IMR-90 (cell line): ENCODE measurements at places on chromosomes 1 and 21. TPM values are rescaled to one million over a fixed set of nuclear protein-coding genes. Genes with fewer than 3 reads are reported as not detected.

GRCh38 chr1:2595261-2595811 lies 8.8 kb downstream of the PRXL2B start:
- H3K27ac ChIP-seq, result no peak overlapping the region
- no peak overlapping the region for H3K4me3 ChIP-seq
- H3K4me1 ChIP-seq, result no peaks in the 10 kb centered on the region; the same call in 1 of the 2 replicates
- no peaks in the 10 kb centered on the region; the same call in 1 of the 2 replicates for H3K27me3 ChIP-seq
- no peaks in the 10 kb centered on the region for H3K36me3 ChIP-seq

The LTN1 gene
- polyA plus RNA-seq, result 4.2 and 6.7 TPM in 2 replicates

The MYCL gene
- 0.75 and 0.87 TPM in 2 replicates for polyA plus RNA-seq

GRCh38 chr1:33360367-33360766 lies 39.5 kb upstream of the A3GALT2 start:
- DNase-seq, result no peak
- peaks cover 1% of the 10 kb centered on the region; the same call in 1 of the 2 replicates for H3K36me3 ChIP-seq
- H3K27me3 ChIP-seq, result no peaks in the 10 kb centered on the region
- no peak overlapping the region for H3K4me3 ChIP-seq
- peaks cover 21% of the 10 kb centered on the region for H3K4me1 ChIP-seq
- no peak overlapping the region for H3K27ac ChIP-seq

The SLC5A9 gene
- not detected in 2 replicates for polyA plus RNA-seq

The CTXND2 gene
- not detected in 2 replicates for polyA plus RNA-seq

- no peaks in the 10 kb centered on the region for H3K36me3 ChIP-seq
- H3K27ac ChIP-seq, result no peak overlapping the region
- DNase-seq, result peak; percentile 66
- H3K27me3 ChIP-seq, result no peaks in the 10 kb centered on the region
These were observed 890.2 kb upstream of the B3GALT2 start for GRCh38 chr1:194076646-194077045.

GRCh38 chr1:17465228-17465627 lies 25.8 kb upstream of the RCC2 start:
- no peaks in the 10 kb centered on the region for H3K4me1 ChIP-seq
- no peak for DNase-seq
- H3K4me3 ChIP-seq, result no peak overlapping the region

The C2CD4D gene
- polyA plus RNA-seq, result not detected in 2 replicates

DNA sequence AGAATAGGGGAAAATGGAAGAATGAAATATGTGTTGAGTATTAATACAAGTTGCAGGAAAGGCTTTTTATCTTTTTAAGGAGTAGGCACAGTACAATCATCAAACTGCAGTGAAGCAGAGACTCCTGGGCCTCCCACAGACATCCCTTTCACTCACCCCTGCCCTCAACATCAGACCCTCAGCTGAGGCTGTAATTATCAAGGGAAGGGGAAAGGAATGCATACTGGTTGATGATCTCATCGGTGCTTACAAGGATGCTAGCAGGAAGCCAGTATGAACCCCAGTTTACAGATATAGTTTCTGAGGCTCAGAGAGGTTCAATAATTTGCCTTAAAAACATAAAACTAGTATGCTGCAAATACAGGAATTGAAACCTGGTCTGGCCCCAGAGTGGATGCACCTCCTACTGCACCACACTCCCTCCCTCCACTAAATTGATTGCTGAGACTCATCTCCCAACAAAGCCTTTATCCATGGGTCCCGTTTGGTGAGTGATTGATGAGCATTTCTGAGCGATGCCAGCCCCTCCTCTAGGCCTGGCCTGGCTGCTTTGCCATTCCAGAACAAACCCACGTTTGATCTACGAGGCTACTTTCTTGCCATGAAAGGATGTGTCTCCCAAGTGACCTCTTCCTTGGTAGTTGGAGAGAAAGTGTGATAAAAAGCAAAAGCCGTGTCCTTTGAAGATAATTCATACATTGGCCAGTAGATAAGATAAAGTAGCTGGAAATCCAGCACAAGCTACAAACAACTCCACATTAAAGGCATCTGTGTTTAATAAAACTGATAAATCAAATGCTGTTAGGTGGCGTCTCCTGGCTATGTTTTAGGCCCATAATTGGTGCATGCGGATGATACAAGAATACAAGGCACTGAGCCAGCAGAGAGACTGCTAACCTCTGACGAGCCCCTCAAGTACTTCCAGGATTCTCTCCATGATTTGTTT lies 233.9 kb upstream of the CAMK1G start:
- DNase-seq, result peak; percentile 55
- no peak overlapping the region for H3K27ac ChIP-seq
- H3K27me3 ChIP-seq, result no peaks in the 10 kb centered on the region
- H3K36me3 ChIP-seq, result no peaks in the 10 kb centered on the region
- no peak overlapping the region for H3K4me3 ChIP-seq

- DNase-seq, result peak; percentile 71
- H3K4me1 ChIP-seq, result peaks cover 16% of the 10 kb centered on the region
- H3K27ac ChIP-seq, result peak overlapping the region; percentile 93
- no peak overlapping the region for H3K4me3 ChIP-seq
These were observed 5.5 kb upstream of the TGFBR3 start for GRCh38 chr1:91891454-91891853.

- no peaks in the 10 kb centered on the region for H3K36me3 ChIP-seq
- H3K4me1 ChIP-seq, result peaks cover 2% of the 10 kb centered on the region; the same call in 1 of the 2 replicates
- peak; percentile 35 for DNase-seq
- peak within 1 kb of the TSS; percentile 46 for H3K4me3 ChIP-seq
- H3K27ac ChIP-seq, result peak within 1 kb of the TSS; percentile 14; the same call in 1 of the 2 replicates
- no peaks in the 10 kb centered on the region for H3K27me3 ChIP-seq
These were observed at the start of gene HENMT1 for GRCh38 chr1:108661030-108661609. TSS of gene HENMT1 (minus strand) at chr1:108661093. CDS start at chr1:108659884, 1,209 bp downstream.

DNA sequence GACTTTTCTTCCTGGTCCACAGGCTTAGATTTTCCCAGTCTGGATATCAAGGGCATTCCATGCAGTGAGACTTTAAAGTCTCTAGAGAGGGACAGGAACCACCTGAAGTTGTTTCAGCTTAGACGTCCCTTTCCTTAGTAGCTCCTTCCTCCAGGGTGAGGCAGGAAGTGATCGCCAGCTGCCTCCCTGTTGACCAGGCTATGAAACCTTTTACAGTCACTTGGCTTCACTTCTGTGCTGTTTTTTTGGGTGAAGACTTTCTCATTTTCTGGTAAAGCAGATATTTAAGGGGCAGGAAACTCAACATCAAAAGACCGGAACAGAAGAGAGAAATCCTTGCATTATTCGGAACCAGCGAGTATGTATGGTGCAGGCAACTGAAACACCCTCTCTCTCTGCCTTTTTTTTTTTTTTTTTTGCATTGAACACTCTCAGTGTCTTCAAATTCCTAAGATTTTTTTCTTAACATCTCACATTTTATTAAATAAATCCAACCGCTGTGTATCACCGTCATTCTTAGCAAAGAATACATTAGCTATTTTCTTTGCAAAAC lies 234.6 kb upstream of the IRF2BP2 start:
- peaks cover 10% of the 10 kb centered on the region for H3K4me1 ChIP-seq

GRCh38 chr1:39726600-39726999 lies 12.1 kb upstream of the PPIE start:
- no peaks in the 10 kb centered on the region for H3K4me1 ChIP-seq
- DNase-seq, result no peak
- H3K36me3 ChIP-seq, result no peaks in the 10 kb centered on the region
- H3K4me3 ChIP-seq, result no peak overlapping the region
- no peak overlapping the region for H3K27ac ChIP-seq
- H3K27me3 ChIP-seq, result peaks cover 53% of the 10 kb centered on the region

The AADACL3 gene
- polyA plus RNA-seq, result not detected in 2 replicates

The SELL gene
- polyA plus RNA-seq, result not detected in 2 replicates

GRCh38 chr1:93588206-93588605 lies 93.4 kb downstream of the BCAR3 start:
- H3K36me3 ChIP-seq, result peaks cover 46% of the 10 kb centered on the region
- H3K27ac ChIP-seq, result no peak overlapping the region
- peak; percentile 54 for DNase-seq
- H3K4me1 ChIP-seq, result peaks cover 9% of the 10 kb centered on the region

DNA sequence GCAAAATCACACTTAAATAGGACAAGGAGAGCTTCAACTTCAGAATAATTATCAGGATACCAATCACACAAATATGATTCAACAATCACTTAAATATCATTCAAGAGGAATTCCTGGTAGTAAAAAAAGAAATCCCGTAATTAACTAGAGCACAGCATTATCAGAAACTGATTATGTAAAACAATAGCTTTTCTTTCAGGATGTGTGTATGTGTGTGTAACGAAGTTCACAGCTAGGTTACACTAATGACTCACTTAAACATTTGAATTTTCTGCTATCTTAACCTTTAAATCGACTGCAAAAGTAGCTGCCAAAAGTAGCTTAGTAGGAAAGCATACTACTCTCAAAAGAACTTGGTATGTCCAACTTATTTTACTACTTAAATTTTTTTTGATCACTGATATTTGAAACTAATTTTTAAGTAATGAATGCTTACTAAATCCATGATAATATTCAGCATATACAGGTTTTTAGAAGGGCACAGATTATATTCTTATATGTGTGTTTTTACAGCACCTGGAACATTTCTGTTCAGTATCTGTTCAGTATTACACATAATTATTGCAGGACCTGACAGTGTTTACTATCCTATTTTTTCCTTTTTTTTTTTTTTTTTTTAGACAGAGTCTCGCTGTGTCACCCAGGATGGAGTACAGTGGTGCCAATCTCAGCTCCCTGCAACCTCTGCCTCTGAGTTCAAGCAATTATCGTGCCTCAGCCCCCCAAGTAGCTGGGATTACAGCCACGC lies 4.2 kb downstream of the RERE start:
- H3K27ac ChIP-seq, result no peak overlapping the region
- no peaks in the 10 kb centered on the region for H3K36me3 ChIP-seq
- no peaks in the 10 kb centered on the region for H3K27me3 ChIP-seq
- H3K4me3 ChIP-seq, result no peak overlapping the region

DNA sequence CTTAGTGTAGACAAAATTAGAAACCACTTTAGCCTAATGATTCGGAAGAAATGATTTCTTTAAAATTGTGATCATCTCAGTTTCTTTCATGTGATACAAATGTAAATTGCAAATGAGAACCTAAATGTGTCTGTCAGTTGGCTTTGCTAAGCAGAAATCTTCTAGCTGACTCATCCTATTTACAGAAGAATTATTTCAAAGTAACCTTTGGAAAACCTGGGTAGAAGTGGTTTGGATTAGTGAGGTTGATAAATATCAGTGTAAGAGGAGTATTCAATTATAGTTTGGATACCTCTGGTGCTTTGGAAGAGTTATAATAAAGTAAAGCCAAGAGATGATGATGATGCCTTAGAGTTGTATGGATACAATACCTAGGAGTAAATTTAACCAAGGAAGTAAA lies 37.4 kb downstream of the CC2D1B start:
- no peak overlapping the region for H3K4me3 ChIP-seq
- DNase-seq, result peak; percentile 6
- no peaks in the 10 kb centered on the region for H3K4me1 ChIP-seq
- H3K36me3 ChIP-seq, result no peaks in the 10 kb centered on the region
- H3K27me3 ChIP-seq, result no peaks in the 10 kb centered on the region

DNA sequence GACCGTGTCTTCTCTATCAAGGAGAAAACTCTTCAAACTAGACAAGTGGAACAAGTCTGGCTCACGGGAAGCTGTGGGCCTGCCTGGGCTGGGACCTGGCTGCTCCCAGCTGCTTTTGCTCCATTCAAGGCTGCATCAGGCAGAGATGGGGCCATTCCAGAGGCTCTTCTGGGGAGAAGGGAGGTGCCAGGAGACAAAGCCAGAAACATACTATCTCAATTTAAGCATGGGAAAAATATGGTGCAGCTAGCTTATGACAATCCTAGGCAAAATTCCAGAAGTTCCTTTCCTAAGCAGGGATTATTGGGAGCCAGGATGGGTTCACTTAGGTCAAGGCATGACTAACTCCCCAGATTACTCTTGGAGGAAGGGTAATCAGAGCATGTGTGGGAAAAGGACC lies 90.8 kb upstream of the SLC2A1 start:
- no peak overlapping the region for H3K4me3 ChIP-seq
- H3K4me1 ChIP-seq, result peaks cover 17% of the 10 kb centered on the region

GRCh38 chr1:210257698-210258529 lies 25.3 kb downstream of the SERTAD4 start:
- H3K27ac ChIP-seq, result no peak overlapping the region
- peaks cover 38% of the 10 kb centered on the region for H3K27me3 ChIP-seq
- DNase-seq, result no peak
- peaks cover 2% of the 10 kb centered on the region; the same call in 1 of the 2 replicates for H3K4me1 ChIP-seq

The CCT3 gene
- 293 and 313 TPM in 2 replicates for polyA plus RNA-seq

The SLC35D1 gene
- 6.0 and 7.2 TPM in 2 replicates for polyA plus RNA-seq

DNA sequence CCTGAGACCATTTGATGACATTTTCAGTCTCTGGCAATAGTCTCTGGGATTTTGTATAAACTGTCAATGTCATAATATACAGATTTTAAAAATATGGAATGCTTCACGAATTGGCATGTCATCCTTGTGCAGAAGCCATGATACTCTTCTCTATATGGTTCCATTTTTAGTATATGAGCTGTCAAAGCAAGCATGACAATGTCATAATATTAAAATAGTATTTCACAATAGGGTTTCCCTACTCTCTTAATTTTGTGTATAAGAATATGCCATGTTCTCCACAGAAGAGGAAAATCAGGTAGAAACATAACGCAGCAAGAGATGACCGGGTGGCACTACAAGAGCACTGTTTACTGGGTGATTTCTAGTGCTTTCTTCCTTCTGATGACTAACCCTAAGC lies 8.3 kb upstream of the DIPK1A start:
- no peaks in the 10 kb centered on the region for H3K36me3 ChIP-seq
- H3K4me3 ChIP-seq, result no peak overlapping the region
- no peak for DNase-seq

DNA sequence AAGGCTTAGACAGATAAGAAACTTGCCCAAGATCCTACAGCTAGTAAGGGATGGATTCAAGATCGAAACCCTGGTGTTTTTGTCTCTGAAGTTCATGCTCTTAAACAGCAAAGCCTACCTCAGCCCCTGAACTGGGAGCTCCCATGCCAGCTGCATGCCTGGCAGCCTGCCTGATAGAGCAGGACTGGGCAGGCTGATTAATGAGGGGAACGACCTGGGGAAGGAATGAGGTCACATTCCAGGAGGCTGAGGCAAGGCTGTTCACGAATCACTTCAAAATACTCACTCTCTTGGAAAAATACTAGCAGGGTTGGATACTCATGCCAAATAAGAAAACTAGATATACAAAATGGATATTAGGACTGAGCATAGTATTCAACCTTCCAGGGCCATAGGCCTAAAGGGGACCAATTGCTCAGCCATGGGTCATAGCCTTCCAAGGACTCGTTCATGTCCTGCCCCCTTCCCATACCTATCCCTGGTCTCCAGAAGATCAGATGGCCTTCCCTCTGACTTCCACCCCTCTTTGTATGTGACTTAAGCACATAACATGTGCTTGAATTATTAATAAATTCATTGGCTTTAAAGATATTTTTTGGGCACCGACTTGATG lies 15.6 kb upstream of the TACSTD2 start:
- no peak overlapping the region for H3K4me3 ChIP-seq
- peaks cover 2% of the 10 kb centered on the region; the same call in 1 of the 2 replicates for H3K4me1 ChIP-seq
- H3K27ac ChIP-seq, result peak overlapping the region; percentile 46; the same call in 1 of the 2 replicates

The THEM5 gene
- not detected in 2 replicates for polyA plus RNA-seq
